Fibroblast of villous mesenchyme (primary cell): ENCODE measurements at places on chromosomes 5 and 9. TPM values are rescaled to one million over a fixed set of nuclear protein-coding genes. Genes with fewer than 3 reads are reported as not detected.
A peak's percentile ranks its signal among the peaks of the same experiment; 100 is the strongest.

PRDM9 gene
- total RNA-seq: not detected in 2 replicates

SLC6A7 gene
- total RNA-seq: under 0.01 TPM in 2 replicates

DNA sequence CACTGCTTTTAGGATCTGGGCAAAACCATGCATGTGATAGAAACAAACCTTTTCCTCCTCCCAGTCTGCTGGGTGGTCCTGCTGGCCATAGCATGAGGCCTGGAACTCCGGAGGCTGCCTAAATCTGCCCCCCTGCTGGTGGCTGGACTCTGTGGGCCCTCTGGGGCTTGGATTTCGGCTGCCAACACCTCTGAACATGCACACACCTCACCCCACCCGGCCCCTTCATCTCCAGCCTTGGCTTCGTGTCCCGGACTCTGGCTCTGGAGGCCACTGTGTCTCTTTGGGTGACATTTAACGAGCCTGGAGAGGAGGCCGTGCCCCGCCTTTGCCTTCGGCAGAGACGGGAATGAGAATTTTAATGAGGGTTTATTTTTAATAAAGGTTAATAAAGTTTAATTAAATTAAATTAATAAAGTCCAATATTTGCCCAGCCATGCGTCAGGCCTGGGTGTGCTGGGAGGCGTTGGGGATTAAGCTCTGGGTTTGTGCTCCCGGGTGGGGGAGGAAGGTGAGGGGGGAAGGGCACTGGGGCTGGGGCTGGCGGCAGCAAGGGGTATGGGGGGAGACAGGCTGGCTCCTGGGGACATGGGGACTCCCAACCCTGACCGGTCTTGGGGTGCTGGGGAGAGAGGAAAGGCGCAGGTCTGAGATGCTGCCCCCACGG is 251.8 kb downstream of the PBX3 start:
- DNase-seq: no peak

DNA sequence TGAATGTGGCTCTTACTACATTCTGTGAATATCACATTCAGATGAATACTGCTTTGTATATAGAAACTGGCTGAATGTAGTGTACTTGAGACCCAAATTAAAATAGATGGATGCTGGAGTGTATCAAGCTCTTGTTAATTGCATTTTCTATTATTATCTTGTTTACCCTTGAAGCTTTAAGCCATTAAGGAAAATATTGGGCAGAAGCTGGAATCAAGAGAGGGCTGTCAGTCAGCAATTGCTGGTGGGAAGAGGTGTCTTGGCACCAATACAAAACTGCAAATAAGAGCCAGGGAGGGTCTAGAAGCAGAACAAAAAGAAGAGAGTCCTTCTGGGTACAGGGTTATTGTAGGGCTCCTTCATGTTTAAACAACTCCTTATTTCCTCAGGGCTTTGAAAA is 38.8 kb downstream of the MUSK start:
- DNase-seq: no peak

GRCh38 chr5:108728566-108729241 is 19.0 kb upstream of the FER start:
- peak; percentile 37 for DNase-seq
